Posterior cingulate gyrus (tissue), 11 donors: ENCODE measurements at places on chromosomes 5 and 9.

DNA sequence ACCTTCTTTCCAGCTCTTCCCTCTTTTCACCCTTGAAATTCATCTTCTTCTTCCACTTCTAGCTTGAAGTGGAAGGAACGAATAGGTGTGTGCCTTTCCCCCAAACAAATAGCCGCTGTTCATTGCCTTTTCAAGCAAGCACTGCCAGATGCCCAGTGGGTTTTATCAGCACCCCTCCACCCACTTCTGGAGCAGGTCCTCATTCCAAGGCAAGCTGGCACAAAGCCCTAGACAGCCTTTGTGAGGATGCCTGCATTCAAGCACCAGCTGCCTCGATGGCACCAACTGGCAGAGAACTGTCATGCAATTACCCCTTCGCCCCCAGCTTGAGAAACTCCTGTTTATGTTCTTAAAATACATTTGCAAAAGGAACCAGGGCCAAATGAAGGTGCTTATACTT is 36.5 kb downstream of the SERINC5 start:
- DNase-seq, result no peak

- DNase-seq, result no peak
Measured at GRCh38 chr5:122154491-122154890, 25.1 kb downstream of the ZNF474 start.

DNA sequence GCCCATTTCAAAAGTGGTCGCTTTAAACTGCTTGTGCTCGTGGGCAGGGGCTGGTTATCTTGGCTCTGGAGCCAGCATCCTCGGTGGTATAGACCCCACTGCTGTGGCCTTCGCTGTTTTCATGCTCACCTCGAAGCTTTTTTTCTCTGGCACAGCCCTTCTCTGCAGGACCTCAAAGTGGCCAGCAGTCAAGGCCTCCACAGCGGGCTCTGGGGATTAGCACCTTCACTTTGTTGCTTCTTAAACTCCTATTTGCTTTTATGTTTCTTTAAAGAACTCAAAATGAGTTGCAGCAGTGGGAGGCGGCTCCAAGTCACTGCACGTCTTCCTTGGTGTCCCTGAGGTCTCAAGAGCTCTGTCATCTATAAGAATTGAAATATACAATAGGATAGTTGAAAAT is 165.1 kb downstream of the CACNA1B start:
- DNase-seq, result no peak

GRCh38 chr9:4550777-4551484 is 60.7 kb downstream of the SLC1A1 start:
- DNase-seq, result no peak

- DNase-seq, result no peak
Measured at GRCh38 chr5:79898611-79899010, 92.5 kb downstream of the MTX3 start.

DNA sequence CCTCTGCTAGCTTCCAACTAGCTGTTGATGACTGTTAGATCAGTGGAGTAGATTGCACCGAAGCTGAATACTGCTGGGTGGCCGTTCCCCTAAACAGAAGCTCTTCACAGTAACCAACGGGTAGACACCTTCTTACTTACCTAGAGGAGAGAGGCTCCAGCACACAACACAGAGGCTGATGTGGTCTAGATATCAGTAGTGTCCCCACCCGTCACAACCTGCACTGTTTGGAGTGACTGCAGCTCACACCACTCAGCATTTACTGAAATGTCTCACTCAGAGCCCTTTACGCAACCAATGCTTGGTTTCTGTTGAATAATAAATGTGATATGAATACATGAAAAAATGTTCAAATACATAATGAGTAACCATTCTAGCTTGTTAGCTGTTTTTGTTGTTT is 5.3 kb downstream of the TMEM174 start:
- DNase-seq, result no peak

GRCh38 chr5:178324481-178325310 is 92.1 kb upstream of the PHYKPL start:
- DNase-seq, result no peak

GRCh38 chr5:5306696-5307095 is 115.8 kb upstream of the ICE1 start:
- DNase-seq, result peak; percentile 80

GRCh38 chr5:73531356-73531755 is 33.1 kb downstream of the BTF3 start:
- DNase-seq, result no peak

DNA sequence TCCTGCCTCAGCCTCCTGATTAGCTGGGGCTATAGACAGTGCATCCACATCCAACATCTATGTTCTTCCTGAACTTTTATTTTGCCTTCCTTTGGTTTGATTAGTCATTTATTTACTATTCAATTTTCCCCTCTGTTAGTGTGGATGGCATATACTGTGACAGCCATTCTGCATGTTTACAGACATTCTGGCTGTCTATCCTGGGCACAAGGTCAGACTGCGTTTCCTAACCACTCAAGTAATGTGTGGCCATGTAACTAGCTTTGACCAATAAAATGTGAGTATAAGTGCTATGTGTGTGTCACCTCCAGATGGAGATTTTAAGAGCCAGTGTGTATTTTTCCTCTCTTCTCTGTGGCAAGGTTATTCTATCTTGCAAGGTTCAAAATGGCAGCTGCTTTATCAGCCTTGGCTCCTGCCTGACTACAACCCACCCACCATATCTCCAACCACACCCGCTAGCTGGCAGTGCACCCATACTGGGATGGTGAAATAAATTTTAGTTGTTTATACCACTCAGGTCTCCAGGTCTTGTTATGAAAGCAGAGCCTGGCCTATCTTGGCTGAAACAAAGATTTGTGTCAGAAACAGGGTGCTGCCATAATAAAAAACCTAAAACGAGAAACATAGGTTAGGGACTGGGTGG is 32.2 kb downstream of the PDE6A start:
- no peak for DNase-seq

- no peak for DNase-seq
Measured at GRCh38 chr9:111450124-111450523, 34.1 kb downstream of the ECPAS start.

DNA sequence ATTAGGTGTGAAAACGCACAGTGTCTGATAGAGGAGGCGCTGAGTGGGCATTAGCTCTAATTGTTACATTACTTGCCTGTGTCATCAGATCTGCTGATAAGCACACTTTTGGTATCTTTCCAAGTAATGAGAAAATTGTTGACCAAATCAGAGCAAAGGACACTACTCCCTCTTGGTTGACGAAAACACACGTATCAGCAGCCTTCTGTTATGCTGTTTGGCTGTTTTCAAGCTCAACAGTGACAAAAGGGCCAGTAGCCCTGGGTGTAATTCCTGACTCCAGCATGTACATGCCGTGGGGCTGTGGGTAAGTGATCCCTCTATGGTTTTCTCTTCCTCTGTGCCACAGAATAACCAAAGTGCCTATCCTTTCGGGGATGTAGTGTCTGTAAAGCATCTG is 151.4 kb downstream of the AUH start:
- no peak for DNase-seq

DNA sequence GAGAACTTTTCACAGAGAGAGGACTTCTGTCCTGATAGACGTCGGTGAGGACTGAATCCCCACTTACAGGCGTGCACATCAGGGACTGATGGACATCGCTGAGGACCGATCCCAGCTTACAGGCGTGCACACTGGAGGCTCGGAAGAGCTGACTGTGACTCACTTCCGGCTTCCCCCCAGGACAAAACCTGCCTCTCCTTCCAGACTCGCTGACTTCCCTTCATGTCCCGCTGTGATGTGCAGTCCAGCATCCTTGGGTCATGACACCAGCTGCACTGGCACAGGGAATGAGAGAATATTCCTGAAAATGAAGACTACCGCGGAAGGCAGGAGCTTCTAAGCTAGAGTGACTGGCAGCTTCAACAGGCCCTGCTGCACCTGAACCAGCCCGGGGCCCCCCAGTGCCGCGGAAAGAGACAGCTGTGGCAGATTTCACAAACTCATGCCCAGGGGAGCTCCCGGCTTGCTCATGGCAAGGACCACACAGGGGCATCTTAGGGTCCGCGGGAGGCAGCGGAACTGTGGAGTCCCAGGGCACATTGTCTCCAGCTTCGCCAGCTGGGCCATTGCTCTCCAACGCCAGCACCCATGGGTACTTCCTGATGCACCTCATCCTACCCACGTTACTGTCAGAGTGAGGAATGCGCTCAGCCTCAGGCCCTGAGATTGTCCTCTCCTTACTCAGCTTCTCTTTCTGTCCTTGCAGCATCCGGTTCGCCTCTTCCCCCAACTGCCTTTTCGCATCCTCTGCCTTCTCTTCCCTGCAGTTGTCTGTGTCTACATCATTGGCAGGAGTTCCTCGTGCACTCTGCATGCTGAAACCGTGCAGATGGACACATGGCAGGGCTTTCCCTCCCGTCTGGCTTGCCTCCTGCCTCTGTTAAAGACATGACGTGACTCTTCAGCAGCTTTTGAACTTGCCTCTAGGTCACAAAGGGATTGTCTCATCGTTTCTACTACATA is 29.5 kb downstream of the SURF6 start:
- no peak for DNase-seq
